ENCODE measurements at places on chromosomes 1 and 21.
A peak's percentile ranks its signal among the peaks of the same experiment; 100 is the strongest.

GRCh38 chr1:243973169-243973568 is 77.9 kb upstream of the ZBTB18 start:
- DNase-seq = no peak

DNA sequence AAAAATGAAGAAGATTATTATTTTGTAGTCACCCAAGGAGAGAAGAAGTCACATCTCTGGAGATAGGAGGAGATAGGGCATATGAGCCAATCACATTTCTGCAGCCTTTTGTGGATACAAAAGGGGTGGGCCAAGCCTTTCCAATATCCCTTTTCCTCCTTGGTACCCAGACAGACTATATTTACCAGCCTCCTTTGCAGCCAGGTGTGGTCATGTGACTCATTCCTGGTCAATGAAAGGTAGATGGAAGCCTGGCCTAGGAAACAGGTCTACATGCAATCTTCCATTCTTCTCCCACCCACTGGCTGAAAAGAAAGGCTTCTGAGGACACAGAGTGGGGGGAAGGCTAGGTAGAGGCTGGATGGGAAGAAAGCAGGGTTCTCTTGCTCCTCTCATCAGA is 58.1 kb upstream of the ERG start:
- DNase-seq = no peak

GRCh38 chr1:168057921-168058320 is 78.8 kb downstream of the GPR161 start:
- no peak for DNase-seq

DNA sequence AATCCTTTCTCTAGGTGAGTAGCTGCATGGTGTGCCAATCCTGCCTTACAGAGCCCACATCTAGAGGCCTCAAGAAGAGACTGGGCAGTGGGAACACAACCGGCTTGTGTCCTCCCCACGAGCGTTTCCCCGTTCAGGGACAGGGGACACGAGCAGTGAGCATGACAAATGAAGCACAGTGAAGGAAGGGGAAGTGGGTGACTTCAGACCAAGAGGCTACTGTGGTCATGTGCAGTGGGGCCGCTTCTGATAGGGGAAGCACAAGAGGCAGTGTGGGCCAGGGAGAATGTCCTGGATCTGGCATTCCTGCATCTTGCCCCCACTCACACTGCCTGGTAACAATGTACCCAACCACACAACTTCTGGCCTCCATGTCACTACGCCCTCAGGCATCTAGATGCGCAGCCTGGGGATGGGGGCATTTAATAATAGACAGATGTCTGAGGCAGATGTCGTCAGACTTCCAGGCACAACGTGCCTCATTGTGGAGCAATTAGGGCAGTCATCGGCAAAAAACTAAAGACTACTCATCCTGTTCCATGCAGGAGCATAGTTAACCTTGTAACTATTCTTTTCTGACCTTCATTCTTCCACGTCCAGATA is 155.6 kb upstream of the NBPF11 start:
- no peak for DNase-seq

DNA sequence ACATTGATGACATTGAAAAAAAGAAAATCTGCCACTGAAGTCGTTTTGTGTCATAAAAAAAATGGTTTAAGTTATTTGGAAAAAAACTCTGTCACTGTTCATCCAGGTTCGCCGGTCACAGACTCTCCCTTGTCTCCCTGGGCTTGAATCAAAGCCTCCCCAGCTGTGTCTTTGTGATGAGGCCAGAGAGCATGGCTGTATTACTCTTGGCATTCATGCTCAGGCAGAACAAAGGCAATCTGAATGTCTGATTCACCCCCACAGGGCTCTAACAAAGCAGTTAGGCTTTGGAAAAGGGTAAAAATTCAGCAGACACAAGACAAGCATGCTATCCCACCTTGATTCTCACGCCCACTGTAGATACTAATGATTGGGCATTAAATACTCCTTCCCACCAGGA is 304.3 kb upstream of the PLD5 start:
- no peak for DNase-seq

- DNase-seq = no peak
Measured at GRCh38 chr1:23037081-23037740, 17.9 kb downstream of the KDM1A start.

DNA sequence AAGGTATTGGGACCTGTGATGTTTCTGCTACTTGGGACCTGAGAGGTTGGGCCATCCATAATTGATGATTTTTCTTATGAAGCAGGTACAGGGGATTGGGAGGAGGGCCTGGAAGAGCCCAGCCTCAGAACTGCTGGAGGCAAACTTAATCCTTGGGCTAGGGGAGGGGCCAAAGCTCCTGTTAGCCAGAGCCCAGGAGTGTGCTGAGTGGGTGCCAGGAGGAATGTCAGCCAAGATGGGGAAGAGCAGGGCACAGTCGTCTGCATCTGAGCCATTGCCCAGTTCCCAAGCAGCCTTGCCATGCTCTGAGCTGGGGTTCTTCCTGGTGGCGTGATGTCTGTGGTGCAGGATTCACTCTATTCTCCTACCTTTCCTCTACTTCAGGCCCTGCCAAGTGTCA is 5.8 kb downstream of the MAPKAPK2 start:
- no peak for DNase-seq

DNA sequence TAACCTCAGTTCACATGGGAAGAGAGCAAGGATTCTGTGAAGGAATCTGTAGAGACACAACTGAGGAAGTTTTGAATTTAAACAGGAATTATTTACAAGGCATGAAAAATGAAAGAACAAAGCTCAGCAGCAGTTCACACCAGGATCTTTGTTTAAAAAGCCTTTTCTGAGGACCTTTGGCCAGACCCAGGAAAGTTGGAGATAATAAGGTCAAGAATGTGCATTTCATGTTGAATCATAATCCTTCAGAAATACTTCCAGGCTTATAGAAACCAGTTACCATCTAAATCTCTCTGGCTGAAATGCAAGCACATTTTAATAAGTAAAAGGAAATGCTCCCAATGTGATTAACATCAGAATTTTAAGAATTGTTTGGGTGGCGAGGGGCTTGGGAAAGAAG is 2.7 kb downstream of the CLIC6 start:
- no peak for DNase-seq

GRCh38 chr21:40667967-40668366 is 179.0 kb downstream of the DSCAM start:
- no peak for DNase-seq

DNA sequence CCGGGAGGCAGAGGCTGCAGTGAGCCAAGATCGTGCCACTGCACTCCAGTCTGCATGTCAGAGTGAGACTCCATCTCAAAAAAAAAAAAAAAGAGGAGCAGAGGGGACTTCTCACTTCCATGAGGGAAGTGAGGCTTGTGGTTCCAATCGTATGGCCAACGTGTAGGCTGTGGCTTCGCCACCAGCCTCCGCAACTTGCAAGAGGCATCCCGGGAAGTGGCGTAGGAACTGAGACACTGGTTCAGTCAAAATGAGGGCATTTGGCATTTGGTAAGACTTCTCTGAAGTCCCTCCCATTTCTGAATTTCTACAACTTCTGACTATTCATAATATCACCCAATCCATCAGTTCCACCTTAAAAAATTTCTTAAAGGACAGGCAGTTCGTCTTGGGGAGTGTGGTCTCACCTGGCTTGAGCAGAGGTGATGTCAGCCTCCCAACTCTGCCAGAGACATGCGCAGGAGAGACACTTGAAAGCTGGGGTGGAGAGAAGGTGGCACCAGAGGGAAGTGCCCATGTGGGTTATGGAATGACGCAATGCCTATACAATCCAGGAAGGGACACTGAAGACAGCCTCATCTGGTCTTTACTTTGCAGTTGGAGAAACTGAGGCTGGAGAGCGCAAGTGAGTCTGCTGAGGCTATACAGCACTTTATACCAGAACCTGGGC is 17.2 kb downstream of the KAZN start:
- no peak for DNase-seq

GRCh38 chr21:45421071-45421845 is 16.3 kb downstream of the COL18A1 start:
- peak; percentile 3 for DNase-seq

DNA sequence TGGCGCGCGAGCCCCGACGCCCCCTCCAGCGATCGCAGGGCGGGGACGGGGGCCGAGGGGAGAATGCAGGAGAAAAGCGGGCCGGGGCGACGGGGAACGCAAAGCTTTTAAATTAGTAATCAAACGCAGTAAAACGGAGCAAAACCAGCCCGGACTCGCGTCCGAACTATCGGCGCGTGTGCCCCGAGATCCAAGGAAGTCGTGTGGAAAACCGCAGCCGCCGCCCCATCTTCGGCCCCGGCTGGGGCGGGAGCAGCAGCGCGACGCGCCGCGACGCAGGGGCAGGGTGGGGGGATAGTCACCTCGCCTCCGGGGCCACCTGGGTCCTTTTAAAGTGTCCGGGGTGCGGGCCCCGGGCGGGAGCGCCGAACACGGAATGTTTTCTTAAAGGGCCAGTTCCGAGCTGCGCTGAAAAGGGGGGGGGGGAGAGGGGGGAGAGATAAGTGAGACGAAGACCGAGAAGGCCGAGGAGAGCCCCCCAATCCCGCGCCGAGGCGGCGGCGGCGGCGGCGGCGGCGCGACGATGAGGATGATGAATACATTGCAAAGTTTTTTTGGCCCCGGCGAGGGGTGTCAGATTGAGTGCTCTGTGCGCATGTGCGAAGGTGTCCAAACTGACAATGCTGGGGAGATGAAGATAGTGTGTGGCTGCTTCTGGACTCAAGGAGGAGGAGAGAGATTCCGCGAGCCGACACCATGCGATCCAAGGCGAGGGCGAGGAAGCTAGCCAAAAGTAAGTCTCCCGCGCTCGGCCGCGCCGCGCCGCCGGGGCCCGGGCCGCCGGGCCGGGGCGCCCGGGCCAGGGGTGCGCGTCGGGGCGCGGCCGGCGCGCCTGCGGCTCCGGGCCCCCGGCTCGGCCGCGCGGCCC is at the start of gene PRDM16:
Gene PRDM16, plus strand, starts transcription at position 640 of the 868 bp plus-strand sequence. Its CDS starts 57 bp downstream, at position 697.
- DNase-seq = no peak

- DNase-seq = no peak
Measured at GRCh38 chr1:183480971-183481441, 8.7 kb downstream of the SMG7 start.

DNA sequence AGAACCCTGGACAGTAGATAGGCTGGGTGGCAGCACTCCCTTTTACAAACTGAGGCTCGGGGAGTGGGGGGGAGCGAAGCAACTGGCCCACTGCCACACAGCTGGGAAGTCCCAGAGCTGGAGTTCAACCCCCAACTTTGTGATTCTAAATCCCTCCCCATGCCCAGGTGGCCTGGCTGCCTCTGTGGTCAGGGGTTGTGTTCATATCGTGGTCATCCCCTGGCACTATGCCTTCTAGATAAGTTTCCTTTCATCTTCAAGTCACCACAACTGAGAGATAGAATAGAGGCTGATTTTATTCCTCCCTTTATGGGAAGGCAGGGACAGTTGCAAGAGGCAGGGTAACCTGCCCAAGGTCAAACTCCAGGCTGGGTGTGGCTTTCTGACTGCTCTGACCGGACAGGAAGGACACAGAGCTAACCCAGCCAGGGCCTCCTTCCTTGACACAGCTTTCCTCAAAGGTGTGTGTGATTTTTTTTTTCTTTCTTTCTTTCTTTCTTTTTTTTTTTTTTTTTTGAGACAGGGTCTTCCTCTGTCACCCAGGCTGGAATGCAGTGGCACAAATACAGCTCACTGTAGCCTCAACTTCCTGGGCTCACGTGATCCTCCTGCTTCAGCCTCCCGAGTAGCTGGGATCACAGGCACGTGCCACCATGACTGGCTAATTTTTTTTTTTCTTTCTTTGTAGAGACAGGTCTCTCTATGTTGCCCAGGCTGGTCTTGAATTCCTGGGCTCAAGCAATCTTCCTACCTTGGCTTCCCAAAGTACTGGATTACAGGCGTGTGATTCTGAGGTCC is 18.4 kb upstream of the TNFRSF1B start:
- no peak for DNase-seq

DNA sequence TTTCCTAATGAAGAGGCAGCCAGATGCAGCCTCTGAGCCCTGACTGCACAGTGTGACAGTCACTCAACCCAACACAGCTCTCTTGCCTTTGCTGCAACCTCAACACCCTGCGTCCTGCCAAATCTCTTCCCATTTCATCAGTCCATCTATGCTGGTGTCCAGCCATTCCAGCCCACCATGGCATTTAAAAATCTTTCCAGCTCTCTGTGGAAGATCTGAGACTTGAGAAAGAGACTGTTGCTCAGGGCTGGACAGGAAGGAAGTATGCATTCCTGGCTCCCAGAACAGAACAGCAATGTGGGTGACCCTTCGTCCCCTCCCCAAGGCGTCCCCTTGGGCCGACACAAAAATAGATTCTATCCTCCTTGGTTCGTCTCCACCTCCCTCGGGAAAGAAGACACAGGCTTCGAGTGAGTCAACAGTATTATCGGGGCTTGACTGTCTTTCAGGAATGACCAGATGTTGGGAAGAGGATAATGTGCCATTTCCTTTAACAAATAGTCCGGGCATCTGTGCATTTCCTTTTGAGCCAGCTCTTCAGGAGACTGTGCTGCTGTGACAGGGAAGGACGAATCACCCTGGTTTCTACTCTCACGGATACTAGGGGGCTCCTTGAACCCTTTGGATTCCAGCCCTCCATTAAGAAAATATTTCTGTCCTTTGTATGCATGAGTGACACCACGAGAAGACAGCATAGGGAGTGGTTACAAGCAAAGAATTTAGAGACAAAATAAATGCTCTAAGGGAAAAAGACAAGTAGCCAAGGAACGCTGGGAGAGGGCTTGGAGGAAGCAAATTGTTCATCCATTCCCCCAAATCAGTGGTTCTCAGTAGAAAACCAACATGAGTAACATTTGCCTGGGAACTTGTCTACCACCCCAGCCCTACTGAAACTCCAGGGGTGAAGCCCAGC is 111.4 kb upstream of the CDC42BPA start:
- DNase-seq = no peak

- no peak for DNase-seq
Measured at GRCh38 chr21:23384679-23385078, 2222.6 kb downstream of the MRPL39 start.

DNA sequence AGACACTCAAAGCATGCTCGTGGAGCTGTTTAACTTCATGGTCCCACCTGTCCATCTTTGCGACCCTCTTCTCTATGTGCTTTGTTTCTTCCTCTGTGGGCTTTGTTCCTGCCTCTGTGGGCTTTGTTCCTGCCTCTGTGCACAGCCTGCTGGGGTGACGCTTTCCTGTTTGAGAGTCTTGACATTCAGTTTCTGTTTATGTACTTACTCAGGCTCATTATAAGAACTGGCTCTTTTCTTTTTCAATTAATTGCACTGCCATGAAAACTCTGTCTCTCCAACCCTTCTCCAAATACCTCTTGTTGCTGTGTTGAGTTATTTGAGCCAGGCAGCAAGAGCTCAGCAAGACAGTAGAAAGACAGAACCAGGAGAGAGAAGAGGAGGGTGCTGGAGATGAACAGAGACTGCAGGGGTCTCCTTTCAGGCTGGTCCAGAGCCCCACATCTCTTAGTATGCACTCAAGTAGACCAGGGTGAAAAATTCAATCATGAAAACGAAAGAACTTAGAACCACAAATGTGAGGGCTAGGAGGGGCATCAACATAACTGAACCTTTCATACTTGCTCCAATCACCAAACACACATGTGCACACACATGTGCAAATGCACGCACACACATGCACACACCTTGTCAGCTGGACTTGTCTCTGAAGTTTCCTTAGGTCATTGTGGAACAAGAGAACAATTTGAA is 88.3 kb upstream of the SGIP1 start:
- DNase-seq = no peak

- no peak for DNase-seq
Measured at GRCh38 chr1:96409689-96410088, 311.9 kb upstream of the PTBP2 start.

GRCh38 chr1:63731117-63732043 is 42.4 kb upstream of the ROR1 start:
- no peak for DNase-seq

- DNase-seq = peak; percentile 6
Measured at GRCh38 chr1:40344597-40344996, 27.5 kb upstream of the COL9A2 start.

GRCh38 chr21:26540651-26541050 is 32.4 kb downstream of the CYYR1 start:
- no peak for DNase-seq

Data from T-helper 1 cell (primary cell).